Cortex of kidney (tissue), 1 donor: ENCODE measurements at places on chromosomes 1 and 21.

GRCh38 chr1:172549621-172550280 is 16.8 kb downstream of the SUCO start:
- DNase-seq, result no peak

GRCh38 chr1:234001817-234002216 is 97.3 kb downstream of the SLC35F3 start:
- no peak for DNase-seq

DNA sequence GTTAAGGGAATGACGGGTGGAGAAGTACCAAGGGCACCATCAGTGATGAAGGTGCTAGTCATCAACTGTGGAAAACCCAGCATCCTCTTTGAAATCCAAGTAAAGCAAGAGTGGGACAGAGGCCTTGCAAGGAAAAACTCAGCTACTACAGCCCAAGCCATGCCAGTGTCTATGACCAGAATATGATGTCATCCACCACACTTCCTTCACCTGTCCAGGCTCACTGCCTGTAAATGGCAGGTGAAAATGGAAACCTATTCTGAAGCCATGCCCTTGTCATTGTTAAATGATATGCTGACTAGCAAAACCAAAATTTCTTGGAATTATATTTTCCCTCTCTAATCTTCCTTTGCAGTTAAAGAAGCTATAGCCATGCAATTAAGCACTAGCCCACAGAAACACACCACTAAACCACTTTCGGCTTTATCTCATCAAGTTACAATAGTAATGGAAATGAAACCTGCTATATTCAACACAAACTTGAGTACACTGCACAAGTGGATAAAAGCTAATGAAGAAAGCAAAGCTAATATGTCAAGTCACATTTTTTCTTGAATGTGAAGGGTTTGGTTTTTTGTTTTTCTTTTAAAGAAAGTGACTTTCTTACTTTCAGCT is 96.3 kb upstream of the RALGPS2 start:
- DNase-seq, result no peak

GRCh38 chr21:43778469-43779335 is 2.6 kb upstream of the CSTB start:
- no peak for DNase-seq

DNA sequence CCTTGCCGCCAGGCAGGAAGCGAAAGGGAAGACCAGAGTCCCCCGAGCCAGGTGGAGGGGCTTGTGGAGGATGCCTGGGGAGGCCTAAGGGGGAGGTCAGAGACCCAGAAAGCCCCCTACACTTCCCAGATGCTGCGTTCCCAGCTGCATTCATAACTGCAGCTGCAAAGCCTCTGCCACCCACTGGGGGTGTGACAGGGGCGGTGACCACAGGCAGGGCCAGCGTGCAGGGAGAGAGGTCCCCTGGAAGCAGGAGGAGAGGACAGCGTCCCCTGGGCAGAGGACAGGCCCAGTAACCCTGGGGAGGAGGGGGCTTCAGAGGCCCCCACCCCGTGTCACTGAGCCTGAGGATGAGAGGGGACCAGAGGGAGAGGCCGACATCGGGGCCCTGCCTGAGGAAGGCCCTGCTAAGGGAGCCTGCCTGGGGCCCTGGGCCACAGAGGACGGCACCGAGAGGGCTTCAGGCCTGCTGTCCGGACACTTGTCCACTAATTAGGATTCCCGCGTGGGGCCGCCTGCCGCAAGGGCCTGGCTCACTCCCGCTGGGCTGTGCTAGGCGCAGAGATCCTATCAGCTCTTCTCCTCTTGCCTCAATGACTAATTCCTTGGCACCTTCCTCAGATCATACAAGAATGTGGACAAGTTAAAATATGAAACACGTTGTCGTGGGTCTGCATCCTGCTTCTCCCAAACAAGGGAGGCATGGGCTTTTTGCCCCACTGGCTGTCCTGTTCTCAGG is 49.1 kb upstream of the CCDC27 start:
- no peak for DNase-seq

DNA sequence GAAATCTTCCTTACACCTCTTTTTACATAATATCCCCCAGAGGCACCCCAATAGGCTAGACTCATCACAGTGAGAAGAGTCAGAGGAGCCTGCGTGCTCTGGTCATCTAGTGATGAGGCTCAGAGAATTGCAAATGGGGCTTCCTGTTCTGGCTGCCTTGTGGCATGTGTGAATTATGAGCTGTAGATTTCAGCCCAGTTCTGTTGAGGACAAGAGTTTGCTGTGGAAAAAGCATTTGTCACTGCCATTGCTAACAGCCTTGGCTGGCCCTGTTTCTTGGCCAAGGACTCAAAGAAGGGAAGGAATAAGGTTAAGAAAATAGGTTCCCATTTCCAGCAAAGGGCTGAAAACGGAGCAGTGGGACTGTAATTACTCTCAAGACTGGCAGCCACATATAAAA is 30.7 kb downstream of the MRAP start:
- DNase-seq, result no peak

DNA sequence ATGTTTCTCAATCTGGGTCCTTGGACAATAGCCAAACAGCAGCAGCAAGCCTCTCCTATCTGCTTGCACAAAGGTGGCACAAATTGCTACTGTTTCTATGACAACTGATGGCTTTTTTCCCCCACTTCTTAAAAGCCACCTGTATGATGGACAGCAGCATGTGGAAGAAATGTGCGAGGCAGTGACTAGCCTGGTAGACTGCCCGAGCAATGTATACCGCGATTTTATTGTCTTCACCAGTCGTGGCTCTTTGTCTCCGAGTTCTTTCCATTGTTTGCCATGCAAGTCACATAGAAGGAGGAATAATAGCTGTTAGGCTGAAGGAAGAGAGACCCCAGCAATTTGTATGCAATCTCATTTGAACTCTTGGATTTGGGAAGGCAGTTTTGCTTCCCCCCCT is 79.4 kb downstream of the S1PR1 start:
- no peak for DNase-seq

GRCh38 chr1:6473974-6474814 is 8.2 kb upstream of the TNFRSF25 start:
- DNase-seq, result no peak

DNA sequence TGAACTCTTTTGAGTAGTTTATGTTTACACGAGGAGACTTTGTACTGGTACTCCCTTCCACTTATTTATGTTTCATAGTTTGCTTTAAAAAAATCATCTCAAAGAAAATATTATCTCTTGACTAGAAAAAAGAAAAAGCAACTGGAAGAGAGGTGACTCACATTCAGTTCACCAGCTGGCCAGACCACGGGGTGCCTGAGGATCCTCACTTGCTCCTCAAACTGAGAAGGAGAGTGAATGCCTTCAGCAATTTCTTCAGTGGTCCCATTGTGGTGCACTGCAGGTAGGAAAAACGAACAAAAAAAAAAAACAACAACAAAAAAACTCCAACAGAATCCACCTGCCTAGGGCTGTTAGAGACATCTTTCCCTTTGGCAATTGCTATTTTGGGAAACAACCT is 102.9 kb downstream of the PTPRC start:
- DNase-seq, result no peak

GRCh38 chr1:59514061-59514909 is 217.4 kb downstream of the FGGY start:
- DNase-seq, result no peak

DNA sequence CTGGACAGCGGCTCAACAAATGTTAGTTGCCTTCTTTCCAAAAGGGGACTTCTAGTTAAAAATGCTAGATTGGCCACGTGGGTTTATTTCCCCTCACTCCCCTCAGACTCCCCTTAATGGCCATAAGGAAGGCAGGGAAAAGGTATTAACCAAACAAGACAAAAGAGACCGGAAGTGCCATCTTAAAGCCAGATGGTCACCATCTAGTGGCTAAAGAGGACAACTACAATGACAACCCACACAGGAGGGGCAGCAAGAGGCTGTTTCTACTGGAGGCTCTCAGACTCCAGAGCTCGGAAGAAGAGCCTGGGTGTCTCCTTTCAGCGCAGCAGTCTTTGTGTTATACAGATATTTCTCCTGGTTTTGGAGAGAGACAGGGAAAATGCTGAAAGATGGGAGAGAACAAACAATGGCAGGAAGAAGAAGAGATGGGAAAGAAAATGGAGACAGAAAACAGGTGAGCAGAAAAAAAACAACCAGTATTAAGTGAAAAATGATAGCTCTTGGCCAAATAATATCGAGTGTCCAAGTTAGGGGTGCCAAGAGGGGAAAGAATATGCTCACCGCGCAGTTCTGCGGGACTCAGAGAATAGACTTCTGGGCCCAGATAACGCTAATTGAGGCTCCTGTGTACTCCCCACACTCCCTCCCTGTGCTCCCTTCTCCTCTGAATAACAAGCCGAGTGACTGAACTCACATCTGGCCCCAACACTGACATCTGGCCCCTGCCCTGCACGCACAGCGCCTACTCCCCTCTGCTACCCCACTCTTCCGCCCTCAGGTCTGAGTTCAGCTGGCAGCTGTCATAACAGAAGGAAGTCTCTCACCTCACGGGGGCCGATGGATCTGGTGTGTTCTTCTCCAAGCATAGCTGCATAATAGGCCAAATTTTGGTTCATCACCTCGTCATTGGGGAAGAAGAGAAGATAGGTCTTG is 9.6 kb downstream of the P3H1 start:
- DNase-seq, result no peak

- no peak for DNase-seq
These were observed 131.0 kb downstream of the XPR1 start for GRCh38 chr1:180762796-180763195.

DNA sequence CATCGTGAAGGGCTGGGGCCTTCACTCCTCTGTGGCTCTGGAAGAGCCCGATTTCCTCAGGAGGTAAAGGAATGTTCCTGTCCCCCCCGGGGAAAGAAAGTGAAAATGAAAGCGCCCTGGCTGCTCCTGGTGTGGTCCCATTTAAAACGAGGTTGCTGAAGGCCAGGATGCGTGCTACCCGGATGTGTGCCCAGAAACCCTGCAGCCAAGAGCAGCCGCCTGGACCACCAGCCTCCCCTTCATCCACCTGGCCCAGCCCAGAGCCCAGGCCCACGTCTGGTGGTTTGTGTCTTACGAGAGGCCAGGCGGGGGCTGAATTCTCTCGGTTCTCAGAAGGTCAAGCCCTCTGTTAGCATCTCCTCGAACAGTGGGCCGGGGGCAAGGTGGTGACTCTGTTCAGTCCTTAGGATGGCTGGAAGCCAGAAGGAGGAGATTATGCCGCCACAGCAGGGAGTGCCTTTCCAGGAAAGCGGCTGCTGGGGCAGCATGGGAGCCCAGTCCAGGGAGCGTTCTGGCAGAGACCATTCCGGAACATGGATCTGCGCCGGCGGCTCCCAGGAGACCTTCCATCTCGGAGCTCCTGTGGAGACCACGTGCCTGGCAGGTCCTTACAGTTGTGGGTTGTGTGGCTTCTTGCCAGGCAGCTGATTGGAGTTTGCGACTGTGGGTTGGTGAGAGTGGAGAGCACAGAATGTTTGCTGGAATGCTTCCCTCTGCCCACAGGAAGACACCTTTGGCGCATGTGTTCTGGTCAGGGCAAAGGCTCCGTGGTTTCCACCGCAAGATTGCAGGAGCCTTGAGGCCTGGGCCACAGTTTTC is 1.4 kb downstream of the GUK1 start:
- DNase-seq, result no peak

GRCh38 chr1:159889821-159890252 is 10.1 kb downstream of the CFAP45 start:
- no peak for DNase-seq

DNA sequence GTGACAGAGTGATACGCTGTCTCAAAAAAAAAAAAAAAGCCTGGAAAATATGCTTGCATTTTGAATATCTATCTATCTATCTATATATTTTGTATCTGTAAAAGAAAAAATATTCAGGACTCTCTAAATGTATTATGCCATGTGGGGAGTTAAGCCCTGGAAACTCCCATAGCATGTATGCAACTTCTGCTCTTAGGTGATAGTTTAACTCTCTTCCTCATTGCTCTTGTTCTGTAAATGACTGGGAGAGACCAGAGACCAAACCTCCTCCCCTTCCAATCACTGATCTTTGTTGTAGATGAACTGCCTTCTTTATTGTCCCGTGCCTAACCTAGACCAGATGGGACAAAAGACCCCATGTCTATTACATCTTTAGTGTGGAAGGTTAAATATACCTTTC is 37.6 kb upstream of the CAMTA1 start:
- DNase-seq, result no peak

DNA sequence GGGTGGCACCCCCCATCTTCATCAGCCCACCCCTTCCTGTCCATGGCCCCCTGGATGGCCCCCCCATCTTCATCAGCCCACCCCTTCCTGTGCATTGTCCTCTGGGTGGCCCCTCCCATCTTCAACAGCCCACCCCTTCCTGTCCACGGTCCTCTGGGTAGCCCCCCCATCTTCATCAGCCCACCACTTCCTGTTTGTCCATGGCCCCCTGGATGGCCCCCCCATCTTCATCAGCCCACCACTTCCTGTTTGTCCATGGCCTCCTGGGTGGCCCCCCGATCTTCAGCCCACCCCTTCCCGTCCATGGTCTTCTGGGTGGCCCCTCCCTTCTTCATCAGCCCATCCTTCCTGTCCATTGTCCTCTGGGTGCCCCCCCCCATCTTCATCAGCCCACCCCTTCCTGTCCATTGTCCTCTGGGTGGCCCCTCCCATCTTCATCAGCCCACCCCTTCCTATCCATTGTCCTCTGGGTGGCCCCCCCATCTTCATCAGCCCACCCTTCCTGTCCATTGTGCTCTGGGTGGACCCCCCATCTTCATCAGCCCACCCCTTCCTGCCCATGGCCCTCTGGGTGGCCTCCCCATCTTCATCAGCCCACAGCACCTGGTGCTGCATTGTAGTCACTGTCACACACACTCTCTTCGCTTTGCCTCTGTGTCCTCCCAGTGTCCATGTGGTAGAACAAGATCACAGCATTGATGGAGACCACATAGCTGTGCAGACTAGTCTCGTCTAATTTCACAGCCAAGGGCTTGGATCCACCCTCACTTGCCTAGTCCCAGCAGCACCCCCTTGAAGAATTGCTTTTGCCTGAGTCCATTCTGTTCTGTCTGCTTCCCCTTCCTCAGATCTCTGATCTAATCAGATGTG is 95.9 kb downstream of the PCBP3 start:
- DNase-seq, result no peak

- DNase-seq, result no peak
These were observed 123.4 kb downstream of the POU2F1 start for GRCh38 chr1:167344112-167344511.

DNA sequence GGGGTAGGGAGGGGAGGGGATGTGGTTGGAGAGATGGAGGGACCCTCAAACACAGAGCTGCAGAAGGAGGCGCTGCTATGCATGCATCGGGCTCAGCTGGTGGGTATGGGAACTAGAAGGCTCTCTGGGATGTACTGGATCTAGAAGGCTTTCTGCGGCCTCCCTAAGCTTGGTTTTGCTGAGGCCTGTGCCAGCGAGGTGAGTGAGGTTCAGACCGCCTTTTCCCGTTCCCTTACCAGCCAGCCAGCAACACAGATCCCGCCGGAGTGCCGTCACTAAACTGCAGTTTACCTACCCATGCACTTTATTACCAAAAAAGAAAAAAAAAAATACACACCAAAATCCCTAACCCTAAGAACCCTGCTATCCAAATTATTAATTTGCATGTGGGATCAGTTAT is 180.2 kb downstream of the PRDM16 start:
- DNase-seq, result no peak

DNA sequence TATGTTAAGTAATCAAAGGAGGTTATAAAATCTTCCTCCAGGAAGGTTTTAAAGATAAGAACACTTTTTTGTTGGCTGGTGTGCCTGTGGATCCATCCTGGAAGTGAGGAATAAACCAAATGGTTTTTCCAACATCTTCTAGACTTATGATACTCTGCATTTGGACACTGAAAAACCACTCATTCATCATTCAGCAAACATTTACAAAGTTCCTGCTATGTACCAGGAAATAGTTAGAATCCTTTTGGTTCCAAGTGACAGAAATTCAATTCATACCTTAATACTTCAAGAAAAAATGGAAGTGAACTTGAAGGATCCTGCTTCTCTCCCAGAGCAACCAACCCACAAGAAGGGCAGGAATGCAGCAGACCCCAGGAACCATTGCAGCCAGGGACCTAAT is 39.6 kb upstream of the PIGC start:
- DNase-seq, result no peak
